ENCODE measurements at places on chromosomes 5 and 9.

GRCh38 chr9:97930972-97931371 lies 7.0 kb downstream of the HEMGN start:
- DNase-seq = no peak

GRCh38 chr5:180313677-180314505 lies 22.0 kb upstream of the MAPK9 start:
- DNase-seq = no peak

- no peak for DNase-seq
Observed at GRCh38 chr5:53991942-53992341, 318.4 kb downstream of the ARL15 start.

DNA sequence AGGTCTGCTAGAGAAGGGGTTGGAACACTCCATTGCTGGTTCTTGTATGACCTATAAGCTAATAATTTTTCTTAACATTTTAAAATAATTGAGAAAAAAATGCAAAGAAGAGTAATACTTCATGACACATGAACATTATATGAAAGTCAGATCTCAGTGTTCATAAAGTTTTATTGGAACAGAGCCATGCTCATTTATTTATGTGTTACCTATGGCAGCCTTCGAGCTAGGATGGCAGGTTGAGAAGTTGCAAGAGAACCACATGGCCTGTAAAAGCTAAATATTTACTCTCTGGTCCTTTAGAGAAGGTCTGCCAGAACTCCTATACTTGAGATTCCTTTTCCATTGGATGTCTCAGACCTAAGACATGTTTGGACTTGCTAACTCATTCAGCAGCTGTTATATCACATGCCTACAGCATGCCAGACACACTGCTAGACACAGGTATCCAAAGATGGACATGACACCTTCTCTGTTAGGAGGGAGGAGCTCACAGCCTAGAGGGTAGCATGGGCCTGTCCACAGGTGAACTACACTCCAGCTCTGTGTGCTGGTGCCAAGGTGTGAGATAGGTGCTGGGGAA lies 304.3 kb downstream of the ARHGAP26 start:
- no peak for DNase-seq

Data from GM18507 (cell line).